Hematopoietic multipotent progenitor cell treated with erythropoietin and hydrocortisone succinate and interleukin-3 and kit ligand, for 6 days (in vitro differentiated cells): ENCODE measurements at places on chromosomes 5 and 9.

GRCh38 chr5:55997742-55998351 lies 3.1 kb upstream of the IL6ST start:
- peak; percentile 70 for DNase-seq

- DNase-seq: no peak
Measured at GRCh38 chr5:157219491-157220271, 39.0 kb downstream of the ITK start.

GRCh38 chr5:158590746-158591300 lies 508.9 kb downstream of the EBF1 start:
- DNase-seq: no peak

GRCh38 chr5:67030289-67031056 lies 166.1 kb downstream of the CD180 start:
- peak; percentile 28 for DNase-seq

- no peak for DNase-seq
Measured at GRCh38 chr9:20681467-20681866, 2.6 kb upstream of the FOCAD start.

DNA sequence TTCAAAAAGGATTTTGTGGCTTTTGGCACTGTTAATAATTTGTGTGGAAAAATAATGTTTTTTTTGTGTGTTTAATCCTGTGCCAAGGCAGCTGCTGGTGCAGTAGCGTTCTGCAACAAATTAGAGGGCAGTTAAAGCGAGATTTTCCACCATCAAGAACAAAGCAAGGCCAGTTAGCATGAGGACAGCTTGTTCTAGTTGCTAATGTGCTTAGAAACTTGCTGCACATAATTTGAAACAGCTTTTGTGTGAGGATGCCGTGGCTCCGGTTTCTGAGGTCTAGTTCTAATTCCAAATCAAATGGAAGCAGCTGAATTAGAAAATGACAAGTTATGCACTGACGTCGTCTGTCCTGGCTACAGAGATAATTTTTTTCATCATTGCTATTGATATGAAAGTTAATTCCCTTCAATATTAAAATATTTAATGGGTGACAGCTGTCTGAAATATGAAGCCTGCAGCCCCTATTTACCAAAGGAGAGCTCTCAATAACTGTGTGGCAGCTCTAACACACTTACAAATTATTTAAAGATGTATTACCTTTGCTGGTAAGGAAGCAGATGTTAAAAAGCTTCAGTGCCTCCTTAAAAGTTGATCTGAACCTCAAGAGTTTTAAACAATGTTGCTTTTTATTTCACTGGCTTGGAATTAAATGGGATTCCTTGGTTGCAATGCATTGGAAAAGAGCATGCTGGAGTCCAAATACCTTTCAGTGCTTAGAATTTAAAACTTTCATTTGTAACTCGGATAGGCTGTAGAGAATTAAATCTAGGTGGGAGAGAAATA lies 128.6 kb downstream of the SPATA31D1 start:
- DNase-seq: no peak
